ENCODE measurements at places on chromosomes 6 and 20.

GRCh38 chr6:72621291-72622093, at the start of gene KCNQ5:
TSS of gene KCNQ5 (plus strand) at chr6:72622064.
- DNase-seq, result peak; percentile 51

GRCh38 chr6:106124437-106125430, 38.6 kb downstream of the PRDM1 start:
- no peak for DNase-seq

- no peak for DNase-seq
Observed at GRCh38 chr20:48102931-48103660, 317.8 kb upstream of the SULF2 start.

DNA sequence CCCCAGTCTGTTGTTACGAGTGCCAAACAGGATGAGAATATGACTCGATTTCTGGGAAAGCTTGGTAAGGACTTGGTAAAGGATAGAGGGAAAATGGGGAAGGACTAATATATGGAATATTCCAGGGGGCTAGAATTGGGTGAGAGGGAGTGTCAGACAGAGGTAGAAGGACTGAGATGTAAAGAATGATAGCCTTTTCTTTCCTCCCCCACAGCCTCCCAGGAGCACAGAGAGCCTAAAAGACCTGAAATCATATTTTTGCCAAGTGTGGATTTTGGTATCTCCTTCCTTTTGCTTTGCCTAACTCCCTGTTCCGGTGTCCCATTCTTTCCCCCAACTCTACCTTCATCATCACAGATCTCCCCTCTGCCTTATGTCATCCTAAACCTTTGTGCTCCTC, 3.1 kb downstream of the MSH5 start:
- DNase-seq, result no peak

- DNase-seq, result peak; percentile 50
Observed at GRCh38 chr6:73585566-73586415, 65.0 kb upstream of the EEF1A1 start.

DNA sequence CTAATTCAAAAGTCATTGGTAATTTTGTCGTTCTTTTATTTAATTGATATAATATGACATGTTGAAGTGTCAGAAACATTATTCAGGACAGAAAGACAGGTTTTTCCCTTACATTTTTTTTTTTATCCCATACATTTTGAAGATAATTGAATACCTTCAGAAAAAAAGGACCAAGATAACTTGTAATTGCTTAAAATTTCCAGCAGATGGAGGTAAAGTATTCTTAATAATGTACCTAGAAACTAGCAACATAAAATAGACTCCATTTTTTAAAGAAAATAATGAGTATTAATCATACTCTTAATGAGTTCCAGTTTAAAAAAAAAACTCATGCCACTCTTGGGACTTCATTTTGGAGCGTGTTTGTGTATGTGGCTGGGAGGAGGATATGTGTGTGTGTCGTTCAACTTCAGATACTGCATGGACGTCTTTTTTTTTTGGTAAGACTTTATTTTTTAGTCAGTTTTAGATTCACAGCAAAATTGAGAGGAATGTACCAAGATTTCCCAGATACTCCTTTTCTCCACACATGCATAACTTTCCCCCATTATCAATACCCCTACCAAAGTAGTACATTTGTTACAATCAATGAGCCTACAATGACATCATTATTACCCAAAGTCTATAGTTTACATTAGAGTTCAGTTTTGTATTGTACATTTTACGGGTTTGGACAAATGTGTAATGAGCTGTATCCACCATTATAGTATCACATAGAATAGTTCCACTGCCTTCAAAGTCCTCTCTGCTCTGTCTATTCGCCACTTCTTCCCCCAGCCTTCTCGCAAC, 79.4 kb downstream of the ROS1 start:
- DNase-seq, result no peak

DNA sequence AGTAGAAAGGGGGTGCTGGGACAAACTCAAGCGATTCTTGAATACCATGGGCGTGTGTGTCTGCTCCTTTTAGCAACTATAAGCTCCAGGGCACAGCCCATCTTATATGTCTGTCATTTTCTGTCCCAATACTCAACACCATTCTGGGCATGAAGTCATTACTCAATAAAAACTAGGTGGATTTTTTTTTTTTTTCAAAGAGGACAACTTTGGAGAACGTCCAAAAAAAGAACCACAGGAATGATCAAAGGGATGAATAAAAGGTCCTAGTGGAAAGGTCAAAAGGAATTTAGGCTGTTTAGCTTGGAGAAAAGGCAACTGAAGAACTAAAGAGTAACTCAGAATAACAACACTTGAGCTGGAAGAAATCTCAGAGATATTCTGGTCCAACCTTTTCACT, 24.4 kb downstream of the UQCC1 start:
- DNase-seq, result no peak

- no peak for DNase-seq
Observed at GRCh38 chr6:25960734-25961133, 1.9 kb upstream of the TRIM38 start.

DNA sequence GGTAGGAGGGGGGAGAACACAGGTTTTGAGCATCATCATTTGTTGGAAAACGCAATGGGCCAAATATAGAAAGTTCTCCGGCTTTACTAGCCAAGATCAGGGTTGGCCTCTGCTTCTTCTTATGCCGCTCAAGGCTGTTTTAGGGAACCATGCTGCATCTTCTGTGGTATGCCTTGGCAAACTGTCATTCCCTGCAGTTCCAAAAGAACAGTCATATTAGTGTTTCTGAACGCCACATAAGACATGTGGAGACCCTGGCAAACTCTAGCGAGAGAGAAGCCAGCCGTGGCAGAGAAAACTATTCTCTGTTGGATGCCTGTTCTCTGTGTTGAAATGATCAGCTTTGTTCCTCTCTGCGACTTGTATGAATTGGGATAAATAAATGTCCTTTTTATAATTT, 10.8 kb downstream of the ACTR5 start:
- DNase-seq, result no peak

GRCh38 chr6:131013495-131013894, 49.5 kb downstream of the EPB41L2 start:
- DNase-seq, result no peak
